HT1080 (cell line): ENCODE measurements at places on chromosomes 16 and 17. TPM values are rescaled to one million over a fixed set of nuclear protein-coding genes. Genes with fewer than 3 reads are reported as not detected.

Gene CACNG4
- not detected in 2 replicates for total RNA-seq

GRCh38 chr16:16007743-16008111, 58.3 kb downstream of the ABCC1 start:
- no peak for DNase-seq

Gene SOX8
- total RNA-seq, result not detected in 2 replicates

Gene STX4
- total RNA-seq, result 37.9 and 43.7 TPM in 2 replicates

Gene SP6
- 1.7 and 1.8 TPM in 2 replicates for total RNA-seq

Gene KRTAP4-6
- not detected in 2 replicates for total RNA-seq

DNA sequence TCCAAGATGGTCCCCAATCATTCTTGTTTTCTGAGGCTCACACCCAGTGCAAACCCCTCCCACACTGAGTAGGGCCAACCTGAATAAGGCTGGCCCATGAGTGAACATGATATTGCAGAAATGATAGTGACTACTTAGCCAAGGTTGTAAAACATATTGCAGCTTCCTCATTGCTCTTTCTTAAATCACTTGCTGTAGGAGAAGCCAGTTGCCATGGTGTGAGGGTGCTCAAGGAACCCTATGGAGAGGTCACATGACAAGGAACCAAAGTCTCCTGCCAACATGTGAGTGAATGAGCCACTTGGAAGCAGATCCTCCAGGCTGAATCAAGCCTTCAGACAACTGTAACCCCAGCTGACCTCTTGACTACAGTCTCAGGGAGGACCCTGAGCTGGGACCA, 191.4 kb downstream of the RGS9 start:
- DNase-seq, result no peak

Gene CAVIN1
- 232 and 236 TPM in 2 replicates for total RNA-seq

DNA sequence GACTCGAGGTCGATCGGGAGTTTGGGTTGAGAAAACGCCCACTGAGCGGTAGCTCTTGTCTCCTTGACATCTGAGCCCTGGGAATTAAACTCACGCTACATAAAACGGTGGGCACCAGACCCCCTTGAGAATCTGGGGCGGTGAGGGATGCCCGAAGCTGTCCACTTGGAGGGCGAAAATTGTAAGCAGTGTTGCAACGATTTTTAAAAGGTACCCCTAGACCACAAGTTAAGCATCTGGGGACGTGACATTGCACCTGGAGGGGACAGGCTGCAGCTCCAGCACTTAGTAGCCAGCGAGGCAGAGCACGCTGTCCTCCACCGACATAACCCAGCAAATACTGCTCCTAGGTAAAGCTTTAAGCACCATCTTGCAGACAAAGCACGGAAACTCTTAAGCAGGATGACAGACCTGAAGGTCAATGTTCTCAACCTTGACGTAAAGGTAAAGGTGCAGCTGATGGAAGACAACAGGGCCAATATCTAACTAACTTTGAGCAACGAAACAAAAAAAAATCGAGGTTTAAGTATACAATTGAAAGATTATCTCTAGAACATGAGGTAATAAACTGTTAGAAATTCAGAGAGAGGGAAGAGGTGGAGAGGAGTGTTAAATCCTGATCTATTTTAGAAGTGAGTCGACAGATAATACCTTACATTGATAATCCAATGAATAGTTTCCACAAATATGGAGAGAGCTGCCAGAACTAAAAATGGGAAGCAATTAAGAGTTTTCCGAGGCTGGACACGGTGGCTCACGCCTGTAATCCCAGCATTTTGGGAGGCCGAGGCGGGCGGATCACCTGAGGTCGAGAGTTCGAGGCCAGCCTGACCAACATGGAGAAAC, 921 bp upstream of the CDR2 start:
- DNase-seq, result no peak

Gene CCL16
- not detected in 2 replicates for total RNA-seq

Gene CLEC19A
- total RNA-seq, result not detected in 2 replicates
